Skeletal muscle cell (primary cell): ENCODE measurements at places on chromosomes 7 and 10.

- no peak for DNase-seq
These were observed 26.6 kb downstream of the KCNH2 start for GRCh38 chr7:150951521-150951920.

GRCh38 chr10:24951201-24952142, 934 bp downstream of the PRTFDC1 start:
- no peak for DNase-seq

- no peak for DNase-seq
These were observed 126.3 kb upstream of the POM121L12 start for GRCh38 chr7:52909131-52909530.

- no peak for DNase-seq
These were observed 43.4 kb upstream of the TARP start for GRCh38 chr7:38316733-38317360.

DNA sequence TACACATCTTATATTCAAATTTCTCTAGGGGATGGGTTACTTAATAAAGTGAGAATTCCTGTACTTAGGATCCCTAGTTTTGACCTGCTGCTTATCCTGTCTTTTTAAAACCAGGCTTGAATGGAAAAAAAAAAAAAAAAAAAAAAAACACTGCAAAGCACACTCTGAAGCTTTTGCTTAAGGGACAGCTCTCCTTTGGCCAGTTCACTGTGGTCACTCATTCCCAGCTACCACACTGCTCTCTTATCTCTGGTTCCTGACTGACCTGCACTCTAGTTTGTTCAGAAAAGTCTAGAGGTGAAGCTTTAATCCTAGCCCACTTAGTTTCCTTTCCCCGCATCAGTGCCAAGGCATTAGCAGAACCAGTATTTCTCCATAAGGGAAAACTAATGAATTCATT, 82.4 kb downstream of the CADPS2 start:
- no peak for DNase-seq

GRCh38 chr7:38409531-38409930, 136.1 kb upstream of the TARP start:
- DNase-seq: no peak

DNA sequence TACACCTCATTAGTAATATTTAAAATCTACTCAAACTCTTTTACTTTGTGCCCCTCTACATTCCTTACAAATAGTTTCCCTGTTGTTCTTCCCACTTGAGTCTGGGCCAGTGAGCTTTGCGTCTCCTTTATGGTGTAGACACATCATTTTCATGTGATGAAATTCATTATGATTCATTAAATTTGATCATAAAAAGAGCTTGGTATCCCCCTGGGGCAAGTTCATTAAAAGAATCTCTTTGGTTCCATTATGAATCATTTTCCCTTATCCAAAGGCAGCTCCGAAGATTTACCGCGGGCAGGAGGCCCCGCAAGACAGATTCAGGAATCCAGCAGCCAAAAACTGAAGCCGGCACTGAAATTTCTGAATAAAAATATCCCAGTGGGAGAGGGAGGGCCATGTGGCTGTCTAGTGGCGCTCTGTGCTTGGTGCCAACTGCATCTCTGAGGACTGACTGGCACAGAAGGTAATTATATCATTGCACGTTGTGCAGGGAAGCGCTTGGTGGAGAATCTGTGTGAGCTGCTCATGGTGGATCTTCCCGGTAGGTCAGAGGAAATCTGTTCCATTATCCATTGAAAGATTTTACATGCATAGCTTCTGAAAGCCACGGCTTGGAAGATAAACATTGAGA, 151.4 kb upstream of the PITRM1 start:
- peak; percentile 36 for DNase-seq

- DNase-seq: no peak
These were observed 300.5 kb downstream of the KLF6 start for GRCh38 chr10:3484306-3485056.

DNA sequence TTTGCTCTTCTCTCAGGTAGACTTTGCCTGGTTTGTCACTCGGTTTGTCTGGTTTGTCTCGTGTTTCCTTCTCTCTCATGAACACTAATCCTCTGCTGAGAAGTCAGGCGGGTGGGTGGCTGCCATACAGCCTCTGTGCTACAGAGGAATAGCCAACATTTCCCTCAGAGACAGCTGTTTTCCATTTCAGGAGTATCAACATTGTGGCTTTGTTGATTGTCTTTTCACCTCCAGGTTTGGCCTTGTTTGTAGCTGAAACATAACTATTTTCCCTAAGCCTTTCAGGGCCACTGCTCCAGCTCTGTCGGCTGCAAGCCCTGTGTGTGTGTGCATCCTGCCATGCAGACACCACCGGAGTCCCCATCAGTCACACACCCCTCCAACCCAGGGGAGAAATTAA, 122.8 kb downstream of the BAMBI start:
- DNase-seq: no peak

DNA sequence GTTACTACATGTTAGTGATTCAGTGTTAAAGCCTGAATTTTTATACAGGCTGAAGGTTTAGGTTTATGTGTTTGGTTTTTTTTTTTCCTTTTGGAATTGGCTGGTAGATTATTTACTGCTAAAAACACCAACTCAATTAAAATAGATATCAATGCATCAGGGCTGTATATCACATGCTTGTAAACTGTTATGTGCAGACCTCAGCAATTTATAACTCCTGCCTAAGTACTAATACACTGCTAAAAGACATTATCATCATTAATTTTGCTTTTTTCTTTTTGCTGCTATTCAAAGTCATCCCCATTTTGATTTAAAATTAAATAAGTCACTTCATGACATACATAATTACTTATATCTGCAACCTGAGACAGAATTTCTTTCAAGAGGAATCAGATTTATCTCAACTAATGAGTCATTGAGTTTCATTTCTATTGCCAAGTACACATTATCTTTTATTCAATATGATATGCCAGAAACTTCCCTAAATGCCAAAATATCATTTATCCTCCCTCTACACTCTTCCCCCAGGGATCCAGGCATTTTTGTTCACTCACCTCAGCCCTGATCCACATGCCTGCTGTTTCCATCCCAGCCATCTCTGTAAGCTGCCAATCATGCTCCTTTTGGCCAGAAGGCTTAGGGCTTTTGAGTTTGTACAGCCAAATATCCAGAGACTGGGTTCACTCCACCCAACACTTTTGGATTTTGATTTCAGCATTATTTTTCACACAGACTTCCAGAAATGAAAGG, 98.5 kb downstream of the POLR1F start:
- no peak for DNase-seq

DNA sequence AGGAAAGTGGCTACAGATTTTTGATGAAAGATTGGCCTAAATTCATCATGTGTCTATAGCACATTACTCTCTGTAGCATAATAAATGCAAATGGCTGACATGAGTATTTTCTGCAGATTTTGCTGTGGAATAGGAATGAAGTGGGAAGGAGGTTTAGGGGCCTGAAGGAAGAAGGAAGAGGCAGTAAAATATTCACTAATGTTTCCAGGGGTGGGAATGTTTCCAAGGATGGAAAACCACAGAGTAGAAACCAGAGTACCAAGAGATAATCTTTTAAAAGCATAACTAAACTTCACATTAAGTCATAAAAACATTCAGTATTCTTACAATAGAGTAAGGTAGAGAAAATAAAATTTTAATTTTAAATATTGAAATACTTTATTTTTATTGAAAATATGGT, 267.8 kb downstream of the BICC1 start:
- no peak for DNase-seq

DNA sequence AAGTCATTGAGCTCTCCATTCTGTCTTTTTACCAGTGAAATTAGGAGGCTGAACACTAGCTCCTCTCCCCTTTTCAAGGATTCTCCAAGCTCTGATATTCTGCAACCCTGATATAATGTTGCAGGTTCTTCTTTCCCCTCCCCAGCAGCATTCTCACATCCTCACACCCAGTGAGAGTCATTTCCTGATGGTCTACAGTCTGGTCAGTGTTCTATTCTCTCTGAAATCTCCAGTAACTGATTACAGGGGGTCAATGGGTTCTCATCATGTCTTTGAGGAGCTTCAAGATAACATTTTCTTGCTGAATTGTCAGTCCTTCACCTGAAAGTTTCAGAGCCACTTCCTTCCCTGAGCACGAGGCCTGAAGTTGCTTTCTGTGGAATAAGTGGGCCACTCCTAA, 299.4 kb downstream of the PTEN start:
- DNase-seq: no peak

GRCh38 chr10:49557681-49558080, 18.8 kb upstream of the ERCC6 start:
- no peak for DNase-seq

- DNase-seq: no peak
These were observed 222.3 kb downstream of the GRID1 start for GRCh38 chr10:86144301-86144700.

GRCh38 chr7:45974540-45975360, 53.7 kb upstream of the IGFBP3 start:
- no peak for DNase-seq

GRCh38 chr7:98241674-98242241, 10.3 kb downstream of the TECPR1 start:
- DNase-seq: no peak

GRCh38 chr10:125611216-125611615, 71.7 kb downstream of the TEX36 start:
- DNase-seq: no peak

DNA sequence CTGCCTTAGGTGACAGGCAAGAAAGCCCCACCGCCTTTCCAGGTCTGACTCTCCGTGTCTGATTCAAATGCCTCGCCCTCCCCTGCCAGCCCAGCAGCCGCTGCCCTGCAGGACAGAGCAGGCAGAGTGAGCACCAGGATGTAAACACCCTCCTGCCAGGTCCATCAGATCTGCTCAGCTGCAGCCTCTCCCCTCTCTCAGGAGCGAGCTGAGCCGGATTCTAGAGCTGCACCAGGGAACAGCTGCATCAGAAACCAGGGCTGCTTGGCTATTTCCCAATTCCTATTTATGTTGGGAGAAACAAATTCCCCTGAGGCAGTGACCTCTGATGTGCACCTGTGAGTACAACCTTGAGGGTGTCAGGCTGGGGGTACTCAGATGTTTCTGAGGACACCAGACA, 121.5 kb upstream of the ZMIZ1 start:
- no peak for DNase-seq

DNA sequence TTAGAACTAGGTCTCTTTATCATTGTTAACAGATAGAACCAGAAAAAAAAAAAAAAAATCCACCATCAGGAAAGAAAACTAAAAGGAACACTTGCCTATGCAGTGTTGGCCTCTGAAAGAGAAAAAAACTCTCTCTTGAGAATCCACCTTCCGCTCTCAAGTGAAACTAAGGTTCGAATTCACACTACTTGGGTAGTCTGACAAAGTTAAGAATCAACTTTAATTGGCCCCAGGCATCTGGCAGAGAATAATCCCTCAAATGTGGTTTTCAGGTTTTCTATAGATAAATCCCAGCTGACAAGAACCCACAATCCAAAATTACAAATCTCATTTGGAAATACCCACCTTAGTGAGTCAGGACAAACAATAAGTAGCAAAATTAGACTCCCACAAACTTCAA, 199.7 kb upstream of the LRRN3 start:
- no peak for DNase-seq

DNA sequence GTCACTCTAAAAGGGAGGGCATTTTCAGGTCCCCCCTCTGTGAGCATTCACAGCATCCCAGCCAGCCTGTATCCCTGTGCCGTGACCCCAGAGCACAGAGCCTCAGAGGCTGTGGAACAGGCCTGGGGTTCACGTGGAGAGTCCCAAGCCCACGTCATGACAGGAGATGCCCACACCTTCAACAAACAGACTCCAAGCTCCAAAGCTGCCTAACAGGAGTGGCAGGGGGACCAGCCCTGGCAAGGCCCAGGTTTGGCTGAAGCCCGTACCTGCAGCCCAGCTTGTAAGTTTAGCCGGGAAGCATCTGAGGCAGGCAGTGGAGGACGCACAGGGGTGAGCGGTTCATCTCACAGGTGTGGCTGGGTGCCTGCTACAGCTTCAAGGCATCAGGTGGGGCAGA, 33.5 kb downstream of the LHPP start:
- no peak for DNase-seq

DNA sequence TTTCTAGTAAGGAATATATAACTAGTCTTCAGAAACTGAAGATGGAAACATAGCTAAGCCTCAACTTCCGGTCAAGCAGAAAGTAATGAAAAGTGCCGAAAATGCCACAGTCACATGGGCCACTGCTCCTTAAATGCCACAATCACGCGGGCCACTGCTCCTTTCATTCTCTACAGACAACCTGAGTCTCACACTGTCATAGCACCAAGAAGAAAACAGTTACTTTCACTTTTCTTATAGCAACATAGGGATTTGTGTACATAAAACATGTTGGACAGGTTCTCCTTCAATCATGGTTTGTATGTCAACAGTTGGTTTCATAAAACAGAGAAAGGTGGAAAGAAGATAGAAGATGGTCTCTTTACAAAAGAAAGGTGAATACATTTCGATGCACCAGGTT, 48.6 kb upstream of the NOBOX start:
- no peak for DNase-seq

- DNase-seq: no peak
These were observed 47.7 kb downstream of the CDK6 start for GRCh38 chr7:92788559-92789183.

DNA sequence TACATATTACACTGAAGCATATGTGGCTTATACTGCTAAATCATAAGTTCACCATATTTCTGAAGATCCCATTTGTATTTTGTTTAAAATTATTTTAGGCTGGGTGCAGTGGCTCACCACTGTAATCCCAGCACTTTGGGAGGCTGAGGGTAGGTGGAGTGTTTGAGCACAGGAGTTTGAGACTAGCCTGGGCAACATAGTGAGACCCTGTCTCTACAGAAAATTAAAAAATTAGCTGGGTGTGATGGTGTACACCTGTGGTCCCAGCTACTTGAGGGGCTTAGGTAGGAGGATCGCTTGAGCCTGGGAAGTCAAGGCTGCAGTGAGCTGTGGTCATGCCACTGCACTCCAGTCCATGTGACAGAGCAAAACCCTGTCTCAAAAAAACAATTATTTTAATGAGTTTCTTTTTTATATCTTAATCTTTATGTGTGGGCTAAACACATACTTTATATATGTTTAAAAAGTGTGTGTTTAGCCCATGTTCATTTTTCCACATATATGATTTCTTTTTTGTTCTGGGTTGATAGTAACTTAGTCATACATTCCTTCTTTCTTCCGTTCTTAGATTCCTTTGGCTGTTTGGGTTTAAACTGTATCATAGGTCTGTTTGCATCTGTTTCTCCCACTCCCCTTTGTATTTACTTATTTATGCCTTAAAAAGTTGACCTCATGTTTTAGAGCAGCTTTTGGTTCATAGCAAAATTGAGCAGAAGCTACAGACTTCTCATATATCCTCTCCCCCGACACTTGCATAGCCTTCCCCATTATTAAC, 33.5 kb downstream of the RSBN1L start:
- no peak for DNase-seq

GRCh38 chr10:133451346-133451745, 2.4 kb upstream of the SCART1 start:
- no peak for DNase-seq

- no peak for DNase-seq
These were observed 169.6 kb downstream of the ZNF365 start for GRCh38 chr10:62543571-62544355.

DNA sequence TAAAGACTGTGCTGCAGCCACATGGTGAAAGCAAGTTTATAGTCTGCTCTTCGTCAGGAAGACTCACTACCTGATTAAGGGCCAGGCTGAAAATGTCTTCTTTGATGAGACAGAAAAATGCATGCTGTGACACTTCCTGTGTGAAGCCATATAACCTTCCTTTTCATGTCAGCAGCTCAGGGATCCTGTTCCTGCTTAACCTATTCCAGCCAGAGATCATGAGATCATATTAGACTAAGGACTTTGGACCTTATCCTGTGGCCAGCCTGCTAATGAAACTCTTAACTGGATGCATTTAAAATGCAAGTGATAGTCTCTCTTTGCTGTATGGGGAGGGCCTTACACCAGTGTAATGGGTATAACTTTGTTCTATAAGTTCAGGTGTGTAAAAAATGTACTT, 165.2 kb downstream of the PTEN start:
- no peak for DNase-seq

- no peak for DNase-seq
These were observed 29.0 kb downstream of the FGFBP3 start for GRCh38 chr10:91880310-91880709.
